ENCODE measurements at places on chromosomes 16 and 17.

- DNase-seq: no peak
Measured at GRCh38 chr16:81483970-81484595, 39.5 kb downstream of the CMIP start.

DNA sequence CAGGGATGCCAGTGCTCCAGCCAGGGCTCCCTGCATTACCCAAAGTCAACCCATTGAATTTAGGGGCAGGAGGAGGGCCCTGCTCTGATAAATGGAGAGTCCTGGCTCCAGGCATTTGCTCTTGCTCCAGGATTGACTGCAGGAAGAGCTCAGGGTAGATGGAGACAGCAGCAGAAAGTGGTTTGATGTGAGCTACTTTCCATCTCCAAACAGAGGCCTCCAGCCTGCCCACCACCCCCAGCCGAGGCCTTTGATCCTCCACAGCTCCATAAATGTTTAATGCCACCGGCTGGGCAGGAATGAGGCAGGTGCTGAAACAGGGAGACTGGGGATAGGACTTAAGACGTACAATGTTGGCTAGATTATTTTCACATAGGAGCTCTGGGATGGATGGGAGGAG, 4.3 kb upstream of the SEZ6 start:
- DNase-seq: no peak

- no peak for DNase-seq
Measured at GRCh38 chr17:15236281-15237105, 28.6 kb downstream of the PMP22 start.

DNA sequence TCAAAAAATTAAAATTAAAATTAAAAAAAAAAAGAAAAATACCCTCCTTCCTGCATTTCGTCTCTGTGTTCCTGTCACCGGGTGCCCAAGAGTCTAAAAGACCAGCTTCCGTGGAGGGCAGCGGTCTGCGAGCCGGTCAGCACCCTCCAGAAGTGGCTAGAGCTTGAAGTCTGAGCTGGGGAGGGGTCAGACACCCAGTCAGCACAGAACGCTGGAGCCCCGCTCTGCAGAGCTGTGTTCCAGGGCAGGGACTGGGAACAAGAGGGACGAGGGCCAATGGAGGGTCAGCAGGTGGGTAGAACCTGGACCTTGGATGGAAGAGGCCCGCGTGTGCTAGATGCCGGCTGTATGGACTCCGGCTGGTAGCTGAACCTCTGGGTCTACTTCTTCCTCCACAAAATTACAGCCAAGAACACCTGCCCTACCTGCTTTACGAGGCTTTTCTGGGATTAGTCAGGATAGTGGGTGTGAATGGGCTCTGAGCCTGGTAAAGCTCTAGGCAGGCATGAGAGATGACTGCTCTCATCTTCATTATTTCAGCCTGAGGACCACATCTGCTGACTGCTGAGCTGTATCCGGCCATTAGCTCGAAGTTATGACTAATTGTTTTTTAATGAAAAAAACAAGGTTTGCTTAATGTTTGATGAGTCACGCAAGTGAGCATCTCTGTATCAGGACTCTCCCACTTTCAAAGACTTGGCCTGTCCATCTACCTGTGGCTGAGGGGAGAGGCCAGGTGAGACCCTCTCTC, 5.9 kb downstream of the TRPV1 start:
- DNase-seq: no peak

DNA sequence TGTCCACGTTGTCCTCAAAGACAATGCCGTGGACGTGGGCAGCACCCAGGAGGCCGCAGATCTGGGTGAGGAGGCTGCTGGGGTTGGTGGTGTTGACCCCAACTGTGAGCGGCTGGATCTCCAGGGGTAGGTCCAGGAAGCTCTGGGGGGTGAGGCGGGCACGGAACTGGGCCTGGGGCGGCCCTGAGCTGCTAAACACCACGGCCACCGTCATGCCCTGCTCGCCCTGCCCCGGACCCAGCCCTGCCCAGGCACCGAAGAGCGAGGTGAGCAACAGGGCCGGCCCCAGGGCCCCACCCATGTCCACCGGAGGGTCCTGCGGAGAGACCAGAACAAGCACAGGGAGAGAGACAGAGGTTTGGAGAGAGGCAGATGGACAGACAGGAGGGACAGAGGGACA, 4.9 kb downstream of the GRIN2C start:
- DNase-seq: no peak

- DNase-seq: no peak
Measured at GRCh38 chr16:75558846-75559401, 2.9 kb upstream of the TMEM231 start.

All from osteocyte (in vitro differentiated cells).